GOT3 (cell line): ENCODE measurements at places on chromosomes 5 and 9.

- DNase-seq, result no peak
Measured at GRCh38 chr9:134053401-134053871, 14.4 kb downstream of the BRD3 start.

GRCh38 chr5:126355940-126356339, 67.3 kb upstream of the GRAMD2B start:
- no peak for DNase-seq

DNA sequence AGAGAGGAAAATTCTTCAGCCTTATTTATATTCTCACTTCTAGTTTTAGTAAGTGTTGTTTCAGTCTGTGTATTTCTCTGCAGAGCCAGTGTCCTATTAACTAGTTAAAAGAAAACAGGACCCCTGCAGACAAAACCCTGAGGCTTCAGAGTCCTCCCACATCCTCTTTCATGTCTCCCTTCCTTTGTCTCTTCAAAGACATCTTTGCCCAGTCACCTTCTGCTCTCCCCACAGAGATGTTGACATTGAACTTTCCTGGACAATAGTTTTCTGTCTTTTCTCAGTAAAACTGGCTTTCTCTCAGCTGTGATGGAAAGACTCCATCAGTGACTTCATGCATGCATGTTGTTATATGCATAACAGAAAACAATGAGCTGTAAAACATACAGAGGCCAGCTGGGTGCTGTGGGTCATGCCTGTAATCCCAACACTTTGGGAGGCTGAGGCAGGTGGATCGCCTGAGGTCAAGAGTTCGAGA, 20.2 kb downstream of the GRAMD2B start:
- no peak for DNase-seq

DNA sequence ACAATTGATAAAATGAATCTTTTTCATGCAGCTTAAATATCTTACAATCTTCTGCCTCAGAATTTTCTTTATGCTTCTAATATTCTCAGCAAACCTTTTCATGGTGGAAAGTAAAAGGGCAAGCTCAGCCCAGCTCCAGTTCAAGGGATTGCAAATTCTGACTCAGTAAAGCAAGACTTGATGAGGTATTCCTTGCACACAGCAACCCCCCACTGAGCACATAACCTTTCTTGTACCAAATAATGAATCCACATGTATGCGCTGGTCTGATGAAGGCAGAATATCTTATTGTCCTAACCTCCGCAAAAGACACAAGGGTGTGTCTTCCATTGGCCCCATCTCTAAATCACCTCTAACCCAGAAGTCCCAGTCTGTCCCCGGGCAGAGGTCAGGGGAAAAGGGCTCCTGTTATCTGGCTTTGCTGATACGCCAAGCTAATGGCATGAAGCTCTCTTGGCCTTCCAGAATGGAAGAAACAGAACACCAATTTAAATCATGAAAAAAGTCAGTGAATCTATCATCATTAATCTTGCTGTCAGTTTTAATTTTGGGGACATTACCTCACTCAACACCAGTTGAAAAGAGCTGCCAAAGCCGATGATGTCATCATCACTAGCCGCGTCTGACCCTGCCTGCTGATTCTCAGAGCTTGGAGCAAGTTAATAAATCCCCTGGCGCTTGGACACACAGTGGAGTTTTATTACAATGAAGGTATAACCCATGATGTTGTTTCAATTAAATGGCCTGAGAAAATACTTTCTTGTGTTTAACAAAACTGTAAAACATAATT, 592.5 kb upstream of the CLINT1 start:
- no peak for DNase-seq

DNA sequence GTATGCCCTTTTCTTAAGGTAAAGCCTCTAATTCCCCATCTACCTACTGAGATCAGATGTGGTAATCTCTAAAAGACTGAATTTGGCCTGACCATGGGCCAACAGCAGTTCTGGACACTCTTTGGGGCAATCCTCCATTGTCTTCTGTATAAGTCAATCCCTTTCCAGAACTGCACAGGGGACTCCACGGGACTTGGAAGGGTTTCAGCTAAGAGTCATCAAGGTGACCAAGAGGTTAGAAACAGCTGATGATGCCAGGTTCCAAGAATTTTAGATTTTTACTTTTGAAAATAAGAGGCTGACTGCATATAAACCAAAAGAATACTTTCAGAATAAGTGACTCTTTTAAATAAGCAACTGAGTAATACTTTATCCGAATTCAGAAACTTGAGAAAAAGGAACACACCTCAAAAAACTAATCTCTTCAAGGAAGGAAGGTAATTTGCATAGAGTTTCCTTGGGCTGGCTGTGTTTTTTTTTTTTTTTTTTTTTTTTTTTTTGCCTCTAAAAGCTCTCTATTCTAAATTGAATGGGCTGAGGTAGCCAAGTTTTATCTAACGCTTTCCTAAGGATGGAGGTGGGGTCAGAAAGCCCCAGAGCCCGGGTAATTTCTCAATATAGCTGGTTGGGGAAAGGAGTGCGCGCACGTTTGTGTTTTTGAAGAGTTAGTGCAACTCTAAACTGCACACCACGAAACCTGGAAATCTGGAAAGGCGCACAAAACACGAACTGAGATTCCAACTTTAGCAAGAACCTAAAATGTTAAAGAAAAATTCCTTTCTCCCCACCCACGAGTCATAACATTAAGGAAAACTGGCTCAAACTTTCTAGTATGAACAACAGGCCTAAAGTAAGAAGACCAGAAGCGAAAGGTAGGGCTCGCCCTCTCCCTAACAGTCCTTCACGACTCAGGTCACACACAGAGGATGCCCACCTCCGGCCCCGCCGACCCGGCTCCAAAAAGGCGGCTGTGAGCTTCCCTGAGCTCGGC, 1.3 kb downstream of the VCP start:
- no peak for DNase-seq

DNA sequence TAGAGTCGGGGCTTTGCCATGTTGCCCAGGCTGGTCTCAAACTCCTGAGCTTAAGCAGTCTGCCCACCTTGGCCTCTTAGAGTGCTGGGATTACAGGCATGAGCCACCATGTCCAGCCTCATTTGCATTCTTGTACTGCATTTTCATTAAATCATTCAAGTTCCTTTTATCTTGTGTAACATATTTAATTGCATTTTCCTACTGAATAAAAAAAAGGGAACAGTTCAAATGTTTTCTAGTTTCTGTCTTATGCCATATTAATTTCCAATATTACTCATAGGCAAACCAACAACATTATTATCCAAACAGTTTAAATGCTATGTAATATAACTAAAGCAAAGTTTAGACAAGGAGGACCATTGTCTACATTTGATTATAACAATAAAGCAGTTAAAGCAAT, 6.1 kb downstream of the SLC31A1 start:
- no peak for DNase-seq

GRCh38 chr5:138755084-138755748, 2.0 kb downstream of the CTNNA1 start:
- DNase-seq, result no peak

DNA sequence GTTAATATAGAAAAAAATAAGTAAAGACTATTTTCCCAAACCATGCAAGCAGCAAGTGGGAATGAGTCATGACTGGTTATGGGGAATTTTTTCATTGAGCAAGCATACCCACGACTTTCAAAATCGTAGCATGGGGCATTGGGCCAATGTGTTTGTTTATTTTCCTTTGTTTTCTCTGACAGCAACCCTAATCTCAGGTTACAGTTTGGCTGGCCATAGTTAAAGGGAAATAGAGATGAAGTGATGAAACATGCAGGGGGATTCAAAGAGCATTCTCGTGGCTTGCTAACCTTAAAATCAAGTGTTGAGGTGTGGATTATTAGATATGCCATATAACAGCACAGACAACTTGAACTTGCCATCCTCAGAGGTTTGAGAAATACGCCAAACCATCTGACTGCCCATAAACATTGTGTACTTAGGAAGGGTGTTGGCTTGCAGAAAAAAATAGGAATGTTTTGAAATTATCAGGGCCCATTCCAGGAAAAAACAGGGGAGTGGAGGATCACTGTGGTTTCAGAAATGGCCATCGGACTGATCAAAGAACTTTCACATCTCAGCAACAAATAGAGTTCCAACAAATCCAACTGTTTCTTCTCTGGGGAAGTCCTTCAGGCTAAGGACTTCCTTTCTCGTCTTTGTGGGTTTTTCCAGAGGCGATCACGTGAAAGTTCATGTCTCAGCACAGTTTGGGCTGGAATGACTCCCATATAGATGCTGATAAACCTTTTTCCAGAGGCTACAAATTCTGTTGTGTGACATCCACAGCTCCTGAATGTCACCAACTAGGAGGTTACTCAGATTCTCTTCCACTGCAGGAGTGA, 259.1 kb downstream of the SYK start:
- no peak for DNase-seq

- DNase-seq, result no peak
Measured at GRCh38 chr5:111066261-111066938, 5.1 kb upstream of the TSLP start.

DNA sequence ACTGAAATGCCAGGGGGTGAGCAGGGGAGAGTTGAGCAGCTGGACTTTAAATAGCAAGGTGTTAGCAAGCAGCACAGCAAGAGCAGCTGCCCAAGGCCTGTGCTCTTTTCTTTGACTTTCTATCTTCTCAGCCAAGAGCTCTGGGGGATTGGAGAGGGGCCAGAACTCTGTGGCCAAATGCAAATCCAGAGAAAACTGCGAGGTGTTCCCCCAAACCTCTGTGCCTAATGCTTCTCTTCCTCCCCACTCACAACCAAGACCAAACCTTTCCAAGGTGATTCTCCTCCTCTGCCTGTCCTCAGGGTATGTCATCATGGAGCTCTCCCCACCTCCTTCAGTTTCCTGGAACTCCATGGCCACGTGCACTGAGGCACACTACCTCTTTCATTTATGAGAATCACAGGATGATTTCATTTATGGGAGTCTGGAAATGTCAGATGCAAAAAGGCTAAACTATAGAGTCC, 118.7 kb upstream of the WWC1 start:
- DNase-seq, result no peak

DNA sequence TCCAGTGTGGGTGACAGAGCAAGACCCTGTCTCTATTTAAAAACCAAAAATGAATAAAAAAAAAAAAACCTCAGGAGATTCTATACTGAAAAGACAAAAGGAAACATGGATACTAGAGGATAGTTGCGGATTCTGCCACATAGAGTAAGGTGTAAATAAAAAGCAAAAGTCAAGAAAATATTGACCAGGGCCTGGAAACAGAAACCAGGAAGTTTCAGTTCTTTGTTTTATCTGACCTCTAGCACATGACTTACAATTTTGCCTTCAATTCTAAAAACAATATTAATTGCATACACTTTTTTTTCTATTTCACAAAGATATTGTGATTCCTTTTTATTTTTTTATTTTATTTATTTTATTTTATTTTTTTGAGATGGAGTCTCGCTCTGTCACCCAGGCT, 96.2 kb upstream of the NMUR2 start:
- DNase-seq, result no peak

GRCh38 chr5:167147879-167148278, 1143.6 kb upstream of the WWC1 start:
- no peak for DNase-seq
